GM12891 (cell line): ENCODE measurements at places on chromosomes 6 and 20.

DNA sequence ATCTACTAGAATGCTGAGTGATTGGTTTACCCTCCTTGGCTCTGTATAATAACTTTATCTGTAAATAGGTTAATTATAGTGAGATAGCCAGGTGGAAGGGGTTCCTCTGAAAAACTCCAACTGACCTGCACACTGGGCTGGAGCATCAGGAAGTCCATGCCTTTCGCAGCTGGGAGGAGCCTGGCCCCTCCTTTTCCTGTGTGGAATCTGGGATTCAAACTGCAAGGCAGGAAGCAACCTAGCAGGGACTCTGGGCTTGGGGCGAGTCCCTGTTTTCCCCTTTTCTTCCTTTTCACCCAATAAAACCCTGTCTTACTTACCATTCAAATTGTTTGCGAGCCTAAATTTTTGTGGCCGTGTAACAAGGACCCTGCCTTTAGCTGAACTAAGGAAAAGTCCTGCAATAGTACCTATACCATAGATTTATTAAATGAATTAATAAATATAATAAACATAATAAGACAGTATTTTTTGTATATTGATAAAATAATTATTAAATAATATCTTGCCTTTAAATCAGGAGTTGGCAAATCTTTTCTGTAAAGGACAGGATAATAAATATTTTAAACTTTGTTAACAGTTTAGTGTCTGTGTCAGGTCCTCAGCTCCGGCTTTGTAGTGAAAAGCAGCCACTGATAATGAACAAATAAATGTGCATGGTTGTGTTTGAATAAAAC lies 406.2 kb upstream of the MMS22L start:
- DNase-seq: no peak

DNA sequence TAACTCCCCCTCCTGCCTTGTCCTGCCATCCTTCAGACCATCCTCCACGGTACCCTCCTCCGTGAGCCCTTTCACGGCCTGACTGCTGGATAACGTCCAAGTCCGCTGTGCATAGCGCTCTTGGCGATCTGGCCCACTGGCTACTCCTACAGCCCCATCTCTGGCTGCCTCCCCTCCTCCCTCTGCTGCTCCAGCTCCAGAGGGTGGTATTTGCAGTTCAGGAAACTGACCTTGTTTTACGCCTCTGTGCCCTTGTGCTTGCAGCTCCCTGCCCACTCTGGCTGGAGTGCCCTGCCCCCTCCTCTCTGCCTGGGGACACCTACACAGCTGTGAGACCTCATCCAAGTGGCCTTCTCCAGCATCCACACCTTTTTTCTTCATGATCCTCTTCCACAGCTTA lies 6.5 kb upstream of the RREB1 start:
- no peak for DNase-seq

DNA sequence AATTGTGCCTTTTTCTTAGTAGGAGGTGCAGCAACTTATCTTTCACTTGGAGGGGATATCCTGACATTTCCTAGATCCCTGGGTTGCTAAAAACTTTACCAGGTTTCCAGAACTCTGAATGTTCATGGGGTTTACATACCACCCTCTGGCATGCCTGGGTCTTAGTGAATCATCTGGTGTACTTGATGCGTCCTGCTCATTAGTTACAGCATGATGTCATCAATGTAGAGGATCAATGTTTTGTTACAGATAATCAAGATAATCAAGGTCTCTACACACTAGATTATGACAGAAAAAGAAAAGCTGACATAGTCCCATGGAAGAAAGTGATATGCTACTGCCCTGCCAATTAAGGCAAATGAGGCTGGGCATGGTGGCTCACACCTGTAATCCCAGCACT lies 27.0 kb downstream of the FITM2 start:
- no peak for DNase-seq

- no peak for DNase-seq
Observed at GRCh38 chr6:62174548-62174947, 111.5 kb downstream of the KHDRBS2 start.

DNA sequence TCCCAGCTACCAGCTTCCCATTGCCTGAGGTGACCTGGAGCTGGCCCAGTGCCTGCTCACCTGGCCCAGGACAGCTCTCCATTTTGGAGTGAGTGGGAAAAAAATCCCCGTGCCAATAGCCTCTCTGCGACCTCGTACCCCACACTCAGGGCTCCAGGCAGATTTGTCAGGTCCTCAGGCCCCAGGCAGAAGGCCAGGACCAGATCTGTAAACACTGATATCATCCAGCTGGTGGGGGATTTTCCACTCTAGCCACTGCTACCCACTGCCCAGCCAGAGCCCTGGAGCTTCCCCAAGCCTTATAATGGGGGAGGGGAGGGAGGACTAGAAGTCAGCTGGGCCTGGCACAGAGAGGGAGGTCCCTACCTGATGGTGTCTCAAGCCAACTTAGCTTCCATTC lies 1.3 kb upstream of the PGC start:
- DNase-seq: no peak
